ENCODE measurements at places on chromosomes 16 and 17.

GRCh38 chr16:66372898-66373155 is 6.3 kb downstream of the CDH5 start:
- DNase-seq = no peak

- DNase-seq = no peak
These were observed 69.2 kb upstream of the WSB1 start for GRCh38 chr17:27224526-27225315.

DNA sequence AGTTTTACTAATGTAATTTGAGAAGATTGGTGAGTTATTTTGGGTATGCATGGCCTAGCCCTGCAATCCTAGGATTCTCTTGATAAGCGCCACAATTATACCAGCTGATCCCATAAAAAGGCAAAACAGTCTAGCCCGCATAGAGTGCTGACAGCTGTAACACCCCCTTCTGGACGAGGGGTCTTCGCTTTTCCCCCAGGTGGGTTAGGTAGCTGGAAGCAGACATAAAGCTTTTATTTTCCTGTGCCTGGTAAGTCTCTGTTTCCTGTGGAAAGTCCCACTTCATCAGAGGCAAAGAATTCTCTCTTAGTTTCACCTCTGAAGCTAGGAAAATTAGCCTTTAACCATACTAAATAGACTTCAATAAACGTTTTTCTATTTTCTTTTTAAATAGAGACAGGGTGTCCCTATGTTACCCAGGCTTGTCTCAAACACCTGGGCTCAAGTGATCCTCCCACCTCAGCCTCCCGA is 108.3 kb downstream of the YPEL2 start:
- DNase-seq = no peak

GRCh38 chr17:76262732-76263344 is 2.3 kb upstream of the UBALD2 start:
- DNase-seq = no peak

DNA sequence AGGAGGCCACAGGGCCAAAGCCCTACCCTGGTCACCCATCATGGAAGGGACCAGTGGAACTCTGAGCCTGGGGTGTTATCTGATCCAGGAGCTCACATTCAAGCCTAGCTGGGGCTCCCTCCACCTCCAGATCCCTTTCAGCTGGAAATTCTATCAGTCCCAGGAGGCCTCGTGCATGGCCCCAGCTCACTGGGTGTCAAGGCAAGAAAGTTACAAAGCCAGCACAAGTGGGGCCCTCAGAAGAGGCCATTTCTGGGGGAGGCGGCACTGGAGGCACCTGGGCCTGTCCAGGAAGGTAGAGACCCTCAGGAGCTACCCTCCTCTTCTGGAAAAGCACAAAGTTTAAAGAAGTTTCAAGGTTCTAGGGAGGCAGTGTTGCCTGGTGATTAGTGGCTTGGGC is 4.8 kb downstream of the CA7 start:
- DNase-seq = no peak

DNA sequence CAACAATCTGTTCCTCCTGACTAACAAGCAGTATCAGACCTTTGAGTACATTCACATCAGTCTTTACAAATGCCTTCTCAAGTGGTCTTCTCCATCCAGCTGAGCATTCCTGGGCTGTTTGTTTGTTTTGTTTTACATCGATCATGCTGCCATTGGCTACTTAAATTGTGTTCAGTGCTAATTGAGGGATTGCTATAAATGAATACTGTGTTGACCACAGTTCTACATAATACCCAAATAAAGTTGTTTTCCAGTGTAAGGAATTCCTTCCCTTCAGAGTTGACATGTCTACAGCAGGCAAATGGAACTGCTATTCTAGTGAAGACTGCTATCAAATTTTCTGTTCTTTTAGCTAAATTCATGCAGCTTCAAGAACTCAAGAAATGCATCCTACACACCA is 3.2 kb downstream of the CDH8 start:
- DNase-seq = no peak

- no peak for DNase-seq
These were observed 436.5 kb downstream of the HAPSTR1 start for GRCh38 chr16:9527976-9528375.

GRCh38 chr16:52283584-52284375 is 263.2 kb downstream of the TOX3 start:
- no peak for DNase-seq

DNA sequence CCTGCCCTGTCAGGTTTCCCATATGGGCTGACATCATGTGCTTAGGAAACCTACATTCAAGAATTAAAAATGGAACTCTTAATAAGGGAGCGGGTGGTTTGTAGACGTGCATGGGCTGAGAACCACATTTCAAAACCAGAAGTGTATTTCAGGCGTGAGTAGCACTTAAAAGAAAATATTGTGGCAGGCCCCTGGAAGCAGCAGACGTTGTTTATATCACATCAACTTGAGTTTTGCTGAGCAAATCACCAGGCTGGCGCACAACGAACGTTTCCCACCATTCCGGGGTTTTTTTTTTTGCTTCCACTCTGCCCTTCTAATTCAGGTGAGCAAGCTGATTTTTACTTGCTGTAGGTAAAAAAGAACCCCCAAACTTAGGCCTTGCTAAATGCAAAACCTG is 220.2 kb downstream of the MRTFB start:
- no peak for DNase-seq

DNA sequence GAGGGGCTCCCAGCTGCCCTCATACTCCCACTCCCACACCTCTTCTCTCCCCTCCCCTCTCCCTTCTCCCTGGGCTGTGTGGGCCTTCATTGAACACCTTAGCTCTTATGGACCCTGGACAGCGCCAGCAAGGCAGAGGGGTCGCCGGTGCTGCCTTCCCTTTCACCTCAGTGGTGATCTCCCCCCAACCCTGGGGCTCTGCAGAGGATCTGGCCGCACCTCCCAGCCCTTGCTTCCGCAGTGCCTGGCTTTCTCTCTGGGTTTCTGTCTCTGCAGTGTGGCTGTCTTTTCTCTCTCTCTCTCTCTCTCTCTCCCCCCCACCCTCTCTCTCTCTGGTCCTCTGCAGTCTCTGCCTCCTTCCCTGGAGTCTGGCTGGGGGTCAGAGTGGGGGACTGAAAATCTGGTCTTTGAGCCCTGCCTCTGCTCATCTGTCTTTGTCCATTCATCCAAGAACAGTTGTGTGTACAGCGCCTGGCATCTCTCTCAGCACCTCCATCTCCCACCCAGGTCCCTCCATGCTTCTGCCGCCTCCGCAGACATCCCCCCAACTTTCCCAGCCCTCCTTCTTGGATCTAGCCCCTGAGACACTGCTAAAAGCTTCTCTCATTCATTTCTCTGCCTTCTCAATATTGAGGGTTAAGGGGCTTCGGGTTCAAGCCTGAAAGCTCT is 1.1 kb downstream of the SEZ6L2 start:
- no peak for DNase-seq

DNA sequence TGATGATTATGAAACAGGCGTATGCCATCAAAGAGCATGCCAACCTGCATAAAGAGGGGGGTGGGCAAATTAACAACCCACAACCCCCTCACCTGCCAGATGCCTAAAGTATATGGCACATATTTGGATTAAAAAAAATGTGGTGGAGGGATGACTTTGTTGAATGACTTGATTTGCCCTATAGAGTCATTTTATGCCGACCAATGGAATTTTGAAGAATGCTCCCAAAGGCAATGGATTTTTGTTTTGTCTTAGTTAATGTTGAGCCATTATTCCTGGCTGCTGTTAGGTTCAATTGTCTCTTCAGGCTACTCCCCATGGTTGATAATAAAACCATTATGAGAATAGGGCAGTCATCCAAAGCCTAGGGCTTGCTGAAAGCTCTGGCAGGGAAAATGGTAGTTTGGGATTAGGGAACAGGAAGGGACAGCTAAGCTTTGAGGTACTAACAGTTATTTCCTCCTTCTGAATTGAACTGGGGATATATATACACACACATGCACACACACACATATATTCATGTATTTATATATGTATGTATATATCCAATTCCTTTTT is 5.8 kb upstream of the CHCT1 start:
- no peak for DNase-seq

DNA sequence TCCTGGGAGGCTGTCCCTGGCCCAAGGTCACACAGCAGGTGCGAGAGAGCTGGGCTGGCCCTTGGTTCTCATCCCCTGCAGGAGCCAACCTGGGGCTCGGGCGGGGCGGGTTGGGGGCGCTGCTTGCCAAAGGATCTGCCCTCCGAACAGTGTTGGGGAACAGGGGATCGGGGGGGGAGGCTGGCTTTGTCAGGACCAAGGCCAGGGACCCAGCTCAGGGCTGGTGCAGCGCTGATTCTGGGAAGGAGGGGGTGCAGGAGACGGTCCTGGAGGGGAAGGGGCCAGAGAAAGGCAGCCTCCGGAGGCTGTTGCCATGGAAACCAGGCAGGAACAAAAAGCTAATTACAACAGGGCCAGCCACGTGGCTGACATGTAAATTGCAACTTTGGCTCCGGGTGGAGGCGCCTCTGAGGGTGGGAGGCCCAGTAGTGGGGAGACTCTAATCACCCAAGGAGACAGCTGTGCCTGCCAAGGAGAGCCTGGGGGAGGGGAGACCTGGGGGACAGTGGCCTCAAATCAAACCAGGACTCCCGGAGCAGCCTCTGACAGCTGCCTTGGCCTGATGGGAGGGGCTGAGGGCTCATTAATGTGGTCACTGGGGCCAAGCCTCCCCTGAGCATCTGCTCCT is 1.3 kb downstream of the TUBB3 start:
- DNase-seq = peak; percentile 37

DNA sequence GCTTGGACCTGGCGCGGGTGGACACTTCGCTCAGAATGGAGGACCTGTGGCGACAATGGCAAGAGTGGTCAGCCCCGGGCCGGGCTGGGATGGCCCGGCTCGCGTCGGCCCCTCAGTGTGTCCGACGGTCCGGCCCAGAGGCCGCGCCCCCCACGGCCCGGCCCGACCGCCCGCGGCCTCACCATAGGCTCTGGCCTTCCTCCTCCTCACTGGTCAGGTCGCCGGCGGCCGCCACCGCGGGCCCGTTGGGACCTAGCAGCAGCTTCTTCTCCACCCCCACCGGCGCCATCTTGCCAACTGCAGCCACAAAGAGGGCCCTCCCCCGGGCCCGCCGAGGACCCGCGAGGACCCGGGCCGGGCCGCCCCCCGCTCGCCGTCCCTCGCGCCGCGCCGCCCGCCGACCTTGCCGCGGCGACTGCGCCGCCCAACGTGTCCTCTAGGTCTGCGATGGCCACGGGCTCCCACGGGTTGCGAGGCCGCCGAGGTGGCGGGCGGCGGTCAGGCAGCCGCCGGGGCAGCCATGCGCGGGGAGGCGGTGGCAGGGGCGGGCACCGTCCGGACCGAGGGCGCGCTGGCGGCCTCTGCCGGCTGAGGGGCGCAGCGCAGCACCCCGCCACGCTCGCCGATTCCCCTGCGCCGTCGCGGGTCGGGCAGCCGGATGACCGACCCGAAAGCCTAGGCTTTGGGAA is at the start of gene DYNC1LI2:
Gene DYNC1LI2 (minus strand): TSS at position 307 of the 689 bp plus-strand sequence. CDS start 18 bp downstream, at position 289.
- no peak for DNase-seq

GRCh38 chr17:7382901-7383300 is 2.0 kb downstream of the TNK1 start:
- no peak for DNase-seq

GRCh38 chr17:76333673-76334505 is 19.8 kb downstream of the PRPSAP1 start:
- DNase-seq = no peak

DNA sequence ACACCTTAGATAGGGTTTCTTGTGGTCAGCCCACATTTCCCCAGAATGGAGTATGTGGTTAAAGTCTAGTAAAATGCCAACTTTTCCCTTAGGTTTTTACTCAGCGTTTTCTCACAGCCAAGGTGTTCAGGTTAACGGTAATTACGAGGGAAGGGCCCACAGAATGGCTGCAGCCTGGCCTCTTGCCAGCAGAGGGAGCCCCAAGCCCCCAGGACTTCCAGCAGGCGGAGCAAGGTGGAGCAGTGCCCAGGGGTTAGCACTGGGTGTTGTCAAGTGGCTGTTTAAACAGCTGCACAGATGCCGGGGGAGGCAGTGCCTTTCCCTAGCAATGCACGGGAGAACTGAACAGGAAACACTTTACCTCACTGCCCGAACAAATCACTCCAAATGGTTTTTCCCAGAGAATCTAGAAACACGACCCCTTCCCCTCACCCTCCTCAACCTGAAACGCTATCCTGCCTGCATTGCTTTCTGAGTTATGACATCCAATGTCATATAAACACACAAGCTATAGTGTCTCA is 6.6 kb downstream of the PHB1 start:
- no peak for DNase-seq

GRCh38 chr16:47876511-47876910 is 279.3 kb downstream of the ABCC12 start:
- no peak for DNase-seq

DNA sequence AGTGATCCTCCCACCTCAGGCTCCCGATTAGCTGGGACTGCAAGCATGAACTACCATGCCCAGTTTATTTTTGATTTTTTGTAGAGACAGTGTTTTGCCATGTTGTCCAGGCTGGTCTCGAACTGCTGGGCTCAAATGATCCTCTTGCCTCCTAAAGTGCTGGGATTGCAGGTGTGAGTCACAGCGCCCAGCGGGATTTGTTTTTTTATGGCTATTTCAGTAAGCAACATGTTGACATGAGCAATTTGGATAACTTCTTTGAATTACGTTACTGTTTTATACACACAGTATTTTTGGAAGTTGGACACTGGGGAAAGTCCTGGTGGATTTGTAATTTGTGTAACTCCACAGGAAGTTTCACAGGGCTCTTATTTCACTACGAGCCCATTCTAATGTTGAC is 18.5 kb upstream of the RHOT1 start:
- no peak for DNase-seq

DNA sequence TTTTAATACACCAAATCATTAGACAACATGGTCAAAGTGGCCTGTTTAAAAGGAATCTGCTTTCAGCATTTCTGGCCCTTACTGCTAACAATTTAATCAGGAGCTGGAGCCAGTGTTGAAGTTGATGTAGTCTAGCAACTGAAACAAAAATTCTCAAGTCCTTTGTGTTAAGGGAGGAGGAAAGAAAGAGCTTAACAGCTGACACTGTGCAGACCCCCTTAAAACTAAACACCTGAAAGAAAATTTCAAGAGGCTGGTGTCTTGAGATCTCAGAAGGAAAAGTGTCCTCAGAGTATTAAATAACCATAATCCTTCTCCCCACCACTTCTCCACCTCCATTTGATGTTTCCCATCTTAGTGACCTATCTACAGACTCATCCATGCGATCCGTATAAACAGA is 232.1 kb downstream of the FTO start:
- DNase-seq = no peak

GRCh38 chr17:80204626-80205468 is 15.3 kb downstream of the SGSH start:
- DNase-seq = no peak

DNA sequence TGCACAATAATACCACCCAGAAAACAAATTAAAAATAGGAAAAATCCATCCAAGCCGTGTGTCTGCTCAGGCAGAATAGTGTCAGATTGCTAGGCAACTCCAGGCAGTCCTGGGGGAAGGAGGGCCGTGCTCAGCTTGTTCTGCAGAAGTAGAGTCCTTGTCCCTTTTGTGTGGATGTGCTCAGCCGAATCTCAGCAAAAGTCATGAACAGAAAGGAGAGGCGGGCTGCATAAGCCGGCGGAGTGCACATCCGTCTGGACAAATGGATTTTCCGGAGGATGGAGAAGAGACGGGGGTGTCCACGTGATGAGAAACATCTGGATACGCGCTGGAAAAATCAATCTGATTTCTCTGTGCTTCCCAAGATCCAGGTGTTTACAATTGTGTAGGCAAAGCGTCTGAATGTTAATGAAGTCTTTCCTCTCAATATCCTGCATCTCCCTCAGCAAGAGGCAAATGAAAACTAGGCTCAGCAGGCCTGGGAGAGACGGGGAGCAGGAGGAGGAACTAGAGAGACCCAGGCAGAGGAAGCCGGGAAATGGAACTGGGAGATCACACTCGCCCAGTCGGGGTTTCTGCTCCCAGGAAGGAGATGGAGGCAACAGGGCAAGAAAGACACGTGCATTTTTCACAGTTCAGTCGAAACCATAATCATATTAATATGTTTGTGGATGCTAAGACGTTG is 7.7 kb upstream of the RBFOX3 start:
- DNase-seq = no peak

Measured in NCI-H446 treated with DMSO at 0.1 percent for 48 hours (cell line).